ENCODE measurements at places on chromosomes 3 and 15.

DNA sequence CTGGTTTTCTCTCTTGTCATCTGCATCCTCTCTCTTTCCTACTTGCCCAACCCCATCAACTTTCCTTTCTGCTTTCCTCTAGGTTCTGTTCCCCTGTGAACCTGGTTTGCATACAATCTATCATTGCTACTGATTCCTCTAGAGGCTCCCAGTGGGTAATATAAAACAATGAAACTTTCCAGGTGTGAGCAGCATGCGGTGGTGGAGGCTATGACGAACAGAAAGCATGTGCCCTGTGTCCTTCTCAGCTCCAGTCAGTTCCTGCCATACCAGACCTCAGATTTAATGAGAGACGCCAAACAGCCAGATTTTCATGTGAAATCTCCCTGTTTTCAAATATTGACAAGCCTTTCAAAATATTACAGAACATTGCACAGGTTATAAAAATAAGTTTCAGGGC is 3.5 kb upstream of the ACAP2 start:
- no peak for DNase-seq

DNA sequence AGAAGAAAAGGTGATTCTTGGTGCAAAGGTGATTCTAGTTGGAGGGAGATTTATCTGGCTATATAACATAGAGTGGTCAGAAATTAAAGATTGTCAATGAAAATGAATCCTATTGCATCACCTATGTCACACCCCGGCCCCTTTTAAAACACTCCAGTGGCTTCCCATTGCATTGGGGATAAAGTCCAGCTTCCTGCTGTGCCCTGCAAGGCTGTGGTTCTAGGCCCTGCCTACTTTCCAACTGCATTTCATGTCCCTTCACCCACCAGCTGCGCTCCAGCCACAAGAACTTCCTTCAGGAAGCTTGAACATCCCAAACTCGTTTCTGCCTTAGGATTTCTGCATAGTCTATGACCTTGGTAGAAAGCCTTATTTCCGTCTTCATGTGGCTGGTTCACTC is 118.7 kb upstream of the UMPS start:
- DNase-seq: no peak

- no peak for DNase-seq
Measured at GRCh38 chr3:69058180-69058946, 6.2 kb upstream of the TMF1 start.

- no peak for DNase-seq
Measured at GRCh38 chr3:44923632-44924456, 49.4 kb downstream of the TGM4 start.

DNA sequence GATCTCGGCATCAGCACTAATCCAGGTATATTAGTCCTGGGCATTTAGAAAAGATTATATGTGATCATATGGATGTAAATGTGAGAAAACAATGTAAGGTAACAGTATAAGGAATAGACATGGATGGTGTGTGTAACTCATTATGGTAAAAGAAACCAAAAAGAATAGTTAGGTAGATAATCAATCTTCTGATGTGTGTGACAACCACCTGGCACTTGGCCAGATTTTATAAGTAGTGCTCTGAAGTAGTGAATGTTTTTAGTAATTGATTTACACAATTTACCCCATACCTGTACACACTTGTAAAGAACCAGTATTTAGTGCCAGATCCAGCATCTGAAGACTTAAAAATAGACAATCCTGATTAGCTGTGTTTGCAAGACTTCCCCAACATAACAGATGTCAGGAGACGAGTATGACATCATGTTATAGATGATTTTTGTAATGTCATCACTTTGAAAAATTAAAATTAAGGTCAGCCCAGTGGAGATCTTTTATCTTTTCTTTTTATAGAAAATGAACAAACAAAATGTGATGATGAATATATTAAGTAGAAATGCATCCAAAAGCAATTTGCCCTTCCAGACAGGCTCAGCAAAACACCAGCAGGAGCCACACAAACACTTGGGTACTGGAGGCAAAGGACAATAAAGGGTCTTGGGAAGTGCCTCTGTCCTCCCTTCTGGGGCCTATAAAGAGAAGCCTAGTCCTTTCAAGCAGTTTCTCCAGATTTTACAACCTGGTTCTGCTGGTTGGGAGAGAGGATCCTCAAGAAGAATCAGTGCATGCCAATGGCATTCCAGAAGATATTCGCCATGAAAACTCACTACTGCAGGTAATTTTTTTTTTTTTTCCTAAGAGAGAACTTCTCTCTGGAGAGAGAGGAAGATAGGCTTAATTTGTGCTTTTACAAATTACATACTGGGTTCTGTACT is 140.7 kb downstream of the MECOM start:
- no peak for DNase-seq
